ENCODE measurements at places on chromosomes 3 and 15.

GRCh38 chr3:20478436-20478835 is 292.4 kb upstream of the SGO1 start:
- no peak for DNase-seq

DNA sequence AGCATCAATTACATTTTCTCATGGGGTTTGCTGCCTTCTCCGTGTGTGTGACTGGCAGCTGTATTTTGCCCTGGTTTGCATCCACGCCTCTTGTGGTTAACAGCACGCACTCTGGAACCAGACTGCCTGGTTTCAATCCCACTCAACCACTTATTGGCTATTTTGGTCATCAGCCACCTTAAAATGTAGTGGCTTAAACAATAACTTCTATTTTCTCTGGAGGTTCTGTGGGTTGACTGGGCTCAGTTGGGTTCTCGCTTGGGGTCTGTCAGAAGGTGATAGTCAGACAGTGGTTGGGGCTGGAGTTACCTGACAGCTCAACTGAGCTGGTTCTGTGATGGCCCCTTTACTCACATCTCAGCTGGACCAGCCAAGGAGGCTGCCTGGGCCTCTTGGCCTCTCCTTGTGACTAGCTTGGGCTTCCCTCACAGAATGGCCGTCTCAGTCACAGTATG is 36.8 kb downstream of the EHD4 start:
- no peak for DNase-seq

- DNase-seq, result no peak
These were observed 17.8 kb downstream of the TTC14 start for GRCh38 chr3:180619723-180620122.

GRCh38 chr15:26129852-26130251 is 266.7 kb upstream of the ATP10A start:
- no peak for DNase-seq

- DNase-seq, result no peak
These were observed 428.5 kb upstream of the CNTN3 start for GRCh38 chr3:75042941-75043340.

DNA sequence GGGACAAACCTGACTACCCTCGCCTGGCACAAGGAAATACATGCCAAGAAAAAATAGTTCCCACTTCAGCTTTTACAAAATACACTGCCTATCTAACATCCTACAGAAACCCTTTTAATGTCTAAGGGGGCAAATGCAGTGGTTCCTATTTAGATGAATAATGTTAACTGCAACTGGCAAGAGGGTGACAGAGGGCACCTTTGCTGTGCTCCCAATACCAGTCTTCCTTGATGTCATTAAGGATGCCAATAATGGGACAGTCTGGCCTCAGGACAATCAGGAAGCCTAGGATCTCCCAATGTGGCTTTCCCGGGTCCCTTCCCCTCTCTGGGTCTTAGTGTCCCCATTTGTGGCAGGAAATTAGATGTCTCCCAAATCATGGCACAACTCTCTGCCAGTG is 13.9 kb downstream of the CSRNP1 start:
- no peak for DNase-seq

- DNase-seq, result no peak
These were observed 2.3 kb upstream of the TLE3 start for GRCh38 chr15:70099967-70100473.

DNA sequence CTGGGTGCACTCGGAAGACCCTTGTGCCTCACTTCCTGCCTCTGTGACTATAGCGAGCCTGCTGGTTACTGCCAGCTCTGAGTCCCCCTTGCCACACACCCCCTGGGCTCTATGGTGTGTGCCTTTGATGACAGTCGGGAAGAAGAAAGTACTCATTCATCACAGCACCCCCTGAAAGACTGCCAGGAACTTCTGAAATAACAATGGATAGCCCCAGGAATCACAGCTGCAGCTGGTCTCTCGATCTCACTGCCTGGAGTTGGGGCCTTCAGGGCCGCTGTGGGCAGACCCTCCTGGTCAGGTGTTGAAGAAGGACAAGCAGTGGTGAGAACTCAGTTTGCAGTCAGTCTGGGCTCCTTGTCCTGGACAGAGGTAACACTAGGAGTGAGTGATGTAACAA is 9.8 kb upstream of the RPP14 start:
- DNase-seq, result no peak

DNA sequence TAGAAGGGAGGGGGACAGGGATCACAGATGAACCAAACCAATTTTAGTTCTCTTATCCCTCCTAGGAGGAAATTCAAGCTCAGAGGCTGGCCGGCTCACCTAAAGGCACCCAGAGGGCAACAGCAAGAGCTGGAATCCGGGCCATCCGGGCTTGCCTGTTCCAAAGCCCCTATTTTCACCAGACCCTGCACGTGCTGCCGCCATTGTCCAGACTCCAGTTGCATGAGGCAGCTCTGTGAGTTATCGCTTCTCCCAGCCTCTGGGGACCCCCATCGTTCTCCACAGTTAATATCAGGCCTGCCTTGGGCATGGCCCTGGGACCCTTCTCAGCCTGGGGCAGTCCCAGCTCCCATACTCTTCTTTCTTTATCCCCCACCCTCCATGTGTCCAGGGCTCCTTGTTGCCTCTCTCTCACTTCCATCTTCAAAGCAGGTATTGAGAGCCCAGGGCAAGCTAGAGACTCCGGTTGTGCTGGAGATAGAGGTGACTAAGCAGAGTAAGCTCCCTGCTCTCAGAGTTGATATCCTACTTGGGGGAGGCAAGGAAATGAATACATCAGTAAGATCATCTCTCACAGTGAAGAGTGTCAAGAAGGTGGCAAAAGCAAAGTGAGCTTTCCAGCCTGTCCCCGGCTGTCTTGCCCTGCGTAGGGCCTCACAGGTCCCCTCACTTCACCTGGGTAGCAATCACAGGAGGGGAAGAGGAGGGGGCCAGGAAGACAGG is 322.8 kb downstream of the UACA start:
- no peak for DNase-seq

DNA sequence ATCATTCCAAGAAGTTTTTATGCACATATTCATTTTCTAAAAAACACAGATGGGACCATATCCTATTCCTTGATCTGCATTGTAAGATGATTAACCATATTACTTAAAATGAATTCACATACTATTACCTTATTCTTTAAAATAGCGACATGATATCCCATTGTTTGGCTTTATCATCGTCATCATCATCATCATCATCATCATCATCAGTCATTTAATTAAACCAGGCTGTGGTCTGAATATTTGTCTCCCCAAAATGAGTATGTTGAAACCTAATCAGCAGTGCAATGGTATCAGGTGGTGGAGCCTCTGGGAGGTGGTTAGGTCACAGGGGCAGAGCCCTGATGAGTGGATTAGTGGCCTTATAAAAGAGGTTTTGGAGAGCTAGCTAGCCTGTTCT is 4.4 kb downstream of the TRAK1 start:
- DNase-seq, result no peak

GRCh38 chr3:71916747-71917369 is 131.9 kb upstream of the PROK2 start:
- no peak for DNase-seq

DNA sequence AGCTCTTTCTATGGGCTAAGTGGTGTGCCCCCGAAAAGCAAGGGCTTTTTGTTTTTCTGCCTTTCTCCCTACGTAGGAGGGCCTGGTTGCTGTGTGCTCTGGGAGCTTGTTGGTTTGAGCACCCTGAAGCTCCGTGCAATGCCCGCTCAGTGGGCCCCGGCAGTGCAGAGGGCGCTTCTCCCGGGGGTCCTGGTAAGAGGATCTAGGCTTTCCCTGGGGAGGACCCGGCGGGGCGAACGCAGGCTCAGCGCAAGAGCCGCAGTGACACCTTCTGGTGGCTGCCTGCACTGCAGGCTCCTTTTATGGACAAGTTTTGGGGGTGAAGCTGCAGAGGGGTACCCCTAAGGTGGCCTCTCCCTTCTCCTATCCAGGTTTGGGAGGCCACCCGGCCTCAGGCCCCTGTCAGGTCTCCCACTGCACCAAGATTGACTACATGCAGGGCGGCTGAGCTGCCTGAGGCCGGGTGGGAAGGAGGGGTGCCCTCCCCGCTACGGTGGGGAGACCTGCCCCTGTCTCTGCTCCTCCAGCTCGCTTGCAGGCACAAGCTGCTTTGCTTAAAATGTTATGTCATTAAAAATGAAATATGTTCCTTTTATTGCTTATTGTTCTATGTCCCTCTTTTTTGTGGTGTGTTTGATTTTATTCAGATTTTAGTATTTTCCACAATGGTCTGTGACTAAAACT is 387.9 kb downstream of the GABRG3 start:
- no peak for DNase-seq

DNA sequence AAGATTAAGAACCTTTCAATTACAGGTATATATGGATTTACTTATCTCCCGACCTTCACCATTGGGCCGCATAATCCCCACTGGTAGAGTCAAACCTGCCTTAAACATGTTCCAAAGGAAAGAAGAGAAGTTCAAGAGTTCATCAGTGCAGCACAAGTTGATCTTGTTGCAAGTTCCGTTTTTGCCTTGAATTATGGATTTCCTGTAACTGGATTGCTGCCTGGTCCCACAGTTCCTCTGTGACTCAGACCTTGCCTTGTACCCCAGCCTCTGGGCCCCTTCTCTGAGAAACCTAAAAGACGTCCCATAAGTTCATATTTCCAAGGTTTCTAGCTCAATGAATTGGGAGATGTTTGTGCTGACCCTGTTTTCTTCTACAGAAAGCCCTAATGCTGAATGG is 112.5 kb upstream of the THBS1 start:
- no peak for DNase-seq
